ENCODE measurements at places on chromosomes 1 and 21. TPM values are rescaled to one million over a fixed set of nuclear protein-coding genes. Genes with fewer than 3 reads are reported as not detected.

Gene TRAF3IP3
- not detected for total RNA-seq

Gene SPRR3
- total RNA-seq, result not detected

Gene KCNJ15
- 18.9 TPM for total RNA-seq

Gene KANK4
- total RNA-seq, result 0.36 TPM

Gene PPM1J
- total RNA-seq, result 0.29 TPM

Gene PALMD
- 1.5 TPM for total RNA-seq

Gene C1orf159
- 10.3 TPM for total RNA-seq

Gene SLC45A1
- total RNA-seq, result 0.20 TPM

Gene NDUFV3
- total RNA-seq, result 27.4 TPM

Gene C1orf115
- total RNA-seq, result 0.72 TPM

Gene KPRP
- total RNA-seq, result not detected

Gene TBX15
- 0.24 TPM for total RNA-seq

Gene FLVCR1
- total RNA-seq, result 3.1 TPM

Gene ARMH1
- total RNA-seq, result not detected

Gene KLF17
- 1.2 TPM for total RNA-seq

Gene CKS1B
- total RNA-seq, result 400 TPM

Gene C4BPB
- total RNA-seq, result not detected

Gene SERTAD4
- 19.8 TPM for total RNA-seq

Gene INKA2
- total RNA-seq, result 1.3 TPM

Gene GRHL3
- total RNA-seq, result not detected

Gene S100A2
- total RNA-seq, result 11.2 TPM

Gene IGSF3
- 41.8 TPM for total RNA-seq

Gene PRDM16
- total RNA-seq, result not detected

Gene PPFIA4
- 4.5 TPM for total RNA-seq

Gene OR2T6
- not detected for total RNA-seq

Gene COL24A1
- total RNA-seq, result 1.2 TPM

Gene IFNLR1
- 11.7 TPM for total RNA-seq

Gene TLR5
- total RNA-seq, result 0.20 TPM

Gene RHBDL2
- total RNA-seq, result not detected

Gene OR10Z1
- not detected for total RNA-seq

Gene TCEA3
- 1.7 TPM for total RNA-seq

Gene ISG15
- total RNA-seq, result 77.9 TPM

Gene C1orf185
- not detected for total RNA-seq

Gene CIART
- 12.0 TPM for total RNA-seq

Gene HSD3B1
- total RNA-seq, result not detected

Gene DYNLT4
- 0.88 TPM for total RNA-seq

Gene SDHB
- 314 TPM for total RNA-seq
